ENCODE measurements at places on chromosomes 6 and 20. TPM values are rescaled to one million over a fixed set of nuclear protein-coding genes. Genes with fewer than 3 reads are reported as not detected.

The SPEF1 gene
- 0.17 TPM for total RNA-seq

The SSTR4 gene
- not detected for total RNA-seq

The ENPP1 gene
- 2.2 TPM for total RNA-seq

The FBXO30 gene
- 12.2 TPM for total RNA-seq

The CNBD2 gene
- 3.2 TPM for total RNA-seq

The SEC23B gene
- 10.0 TPM for total RNA-seq

The DST gene
- total RNA-seq: 218 TPM

The MYLK4 gene
- total RNA-seq: 1.7 TPM

The HLA-DOA gene
- 3.3 TPM for total RNA-seq

The PTP4A1 gene
- 30.0 TPM for total RNA-seq

The KCNG1 gene
- total RNA-seq: 0.17 TPM

The CITED2 gene
- total RNA-seq: 174 TPM

The MAP7 gene
- total RNA-seq: 4.1 TPM

The CD40 gene
- total RNA-seq: 7.6 TPM

The HLA-A gene
- total RNA-seq: 458 TPM

The RAB32 gene
- 5.2 TPM for total RNA-seq

The KIAA1755 gene
- total RNA-seq: 6.7 TPM

The TRIM26 gene
- total RNA-seq: 22.6 TPM

The MCHR2 gene
- not detected for total RNA-seq

The PLAGL2 gene
- 8.6 TPM for total RNA-seq

The IYD gene
- not detected for total RNA-seq

The CFAP206 gene
- total RNA-seq: 0.19 TPM

The RSPO3 gene
- total RNA-seq: not detected

The MAPK14 gene
- 30.2 TPM for total RNA-seq

The MAFB gene
- total RNA-seq: 32.0 TPM

Data from heart right ventricle (tissue), 16 donors.